NCI-H1436 treated with DMSO at 0.1 percent for 48 hours (cell line): ENCODE measurements at places on chromosomes 7 and 10.

DNA sequence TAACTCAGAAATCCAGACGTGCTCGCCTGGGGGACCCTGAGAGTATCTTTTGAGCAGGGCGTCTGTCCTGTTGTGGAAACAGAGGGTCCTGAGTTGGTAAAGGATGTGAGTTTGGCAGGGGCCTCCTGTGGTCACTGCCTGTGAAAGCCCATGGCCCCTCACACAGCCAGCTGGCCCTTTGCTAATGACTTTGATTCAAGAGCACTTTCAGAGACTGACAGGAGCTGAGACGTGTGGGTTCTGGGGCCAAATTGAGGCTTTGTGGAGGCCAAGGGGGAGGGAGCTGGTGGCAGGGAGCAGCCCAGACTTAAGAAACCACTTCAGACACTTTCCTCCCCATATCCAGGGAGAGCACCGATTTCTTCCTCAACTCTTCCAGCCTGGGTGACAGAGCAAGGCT, 459.4 kb upstream of the FOXK1 start:
- no peak for DNase-seq

DNA sequence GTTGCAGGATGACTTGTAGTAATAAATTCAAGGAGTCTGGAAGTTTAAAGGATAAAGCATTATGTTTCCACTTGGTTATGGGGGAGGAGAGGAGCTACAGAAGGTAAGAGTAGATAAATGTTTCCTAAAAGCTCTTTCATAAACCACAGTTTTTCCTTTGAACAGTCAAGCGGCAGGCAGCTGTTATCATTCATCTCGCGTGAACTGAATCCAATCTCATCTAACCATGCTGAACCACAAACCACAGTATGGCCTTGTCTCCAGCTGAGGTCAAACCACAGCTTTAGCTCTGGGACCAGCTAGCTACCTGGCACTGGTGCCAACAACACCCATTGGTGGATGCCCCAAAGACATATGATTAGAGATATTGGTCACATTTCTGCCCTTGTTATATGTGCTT, 63.3 kb downstream of the NOC3L start:
- no peak for DNase-seq

- DNase-seq, result no peak
Observed at GRCh38 chr7:40402661-40403060, 267.9 kb downstream of the SUGCT start.

DNA sequence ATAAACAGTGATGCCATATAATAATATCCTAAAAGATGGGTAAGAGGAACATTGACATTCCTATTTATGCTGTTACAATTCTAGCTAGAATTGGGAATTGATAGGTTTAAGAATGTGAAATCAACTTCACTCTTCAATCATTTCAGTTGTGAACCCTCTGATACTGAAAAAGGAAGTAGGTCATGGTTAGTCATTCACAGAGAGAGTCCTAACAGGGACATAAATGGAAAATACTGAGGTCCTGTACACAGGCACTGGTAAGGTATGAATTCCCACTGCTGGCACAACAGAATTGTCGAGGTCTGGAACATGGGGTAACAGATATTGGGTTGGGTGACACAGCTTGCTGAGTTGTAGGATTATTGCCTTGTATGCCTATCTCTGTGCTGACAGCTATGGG, 289.4 kb upstream of the LRRN3 start:
- DNase-seq, result no peak

- no peak for DNase-seq
Observed at GRCh38 chr7:27242555-27243339, at the start of gene EVX1. Gene EVX1 (plus strand): TSS chr7:27242802. CDS start chr7:27243031, 229 bp downstream.

DNA sequence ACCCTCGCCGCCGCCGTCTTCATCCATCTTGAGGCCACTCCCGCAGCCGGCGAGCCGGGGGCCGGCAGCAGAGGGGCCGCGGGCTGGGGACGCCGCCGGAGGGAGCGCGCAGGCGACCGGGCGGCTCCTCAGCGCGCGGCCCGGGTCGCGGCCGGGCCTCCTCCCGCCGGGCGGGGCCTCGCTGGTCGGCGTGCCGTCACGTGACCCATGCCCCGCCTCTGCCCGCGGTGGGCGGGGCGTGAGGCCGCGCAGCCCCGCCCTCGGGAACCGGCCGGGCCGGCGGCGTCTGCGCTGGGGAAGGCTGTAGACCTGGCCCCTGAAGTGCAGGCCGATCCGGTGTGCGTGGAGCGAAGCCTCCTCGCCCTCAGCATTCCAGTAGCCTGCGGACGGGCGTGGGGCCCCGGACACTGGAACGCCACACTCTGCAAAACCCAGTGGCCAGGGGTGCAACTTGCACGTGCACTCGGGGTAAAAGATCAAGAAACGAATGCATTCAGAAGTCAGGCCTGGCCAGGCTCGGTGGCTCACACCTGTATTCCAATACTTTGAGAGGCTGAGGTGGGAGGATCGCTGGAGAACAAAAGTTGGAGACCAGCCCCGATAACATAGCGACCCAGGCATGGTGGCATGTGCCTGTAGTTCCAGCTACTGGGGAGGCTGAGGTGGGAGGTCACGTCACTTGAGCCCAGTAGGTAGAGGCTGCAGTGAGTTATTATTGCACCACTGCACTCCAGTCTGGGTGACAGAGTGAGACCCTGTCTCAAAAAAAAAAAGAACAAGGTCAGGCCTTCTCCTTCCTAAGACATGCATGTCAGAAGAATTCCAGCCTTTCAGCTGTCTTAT, at the start of gene CYTH3:
CYTH3 (minus strand) TSS at position 144 of the 843 bp plus-strand sequence; CDS start at position 27, 117 bp downstream.
- no peak for DNase-seq

DNA sequence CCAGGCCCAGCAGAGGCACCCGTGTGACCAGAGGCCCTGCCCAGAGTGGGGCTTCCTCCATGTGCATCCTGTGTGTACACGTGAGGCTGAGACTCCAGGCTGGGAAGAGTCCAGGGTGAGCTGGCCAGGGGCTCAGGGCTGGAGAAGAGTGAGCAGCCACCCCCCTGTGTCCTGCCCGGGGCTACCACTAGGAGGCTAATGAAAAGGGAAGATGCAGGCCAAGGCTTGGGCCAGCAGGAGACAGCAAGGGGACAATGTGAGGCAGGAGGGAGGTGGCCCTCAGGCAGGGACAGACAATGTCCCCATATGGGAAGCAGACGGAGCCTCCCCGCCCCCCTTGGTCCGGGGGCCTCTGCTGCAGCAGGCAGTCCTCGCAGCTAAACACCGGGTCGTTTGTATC, 102.0 kb downstream of the HIF1AN start:
- no peak for DNase-seq
